ENCODE measurements at places on chromosomes 3 and 15.

DNA sequence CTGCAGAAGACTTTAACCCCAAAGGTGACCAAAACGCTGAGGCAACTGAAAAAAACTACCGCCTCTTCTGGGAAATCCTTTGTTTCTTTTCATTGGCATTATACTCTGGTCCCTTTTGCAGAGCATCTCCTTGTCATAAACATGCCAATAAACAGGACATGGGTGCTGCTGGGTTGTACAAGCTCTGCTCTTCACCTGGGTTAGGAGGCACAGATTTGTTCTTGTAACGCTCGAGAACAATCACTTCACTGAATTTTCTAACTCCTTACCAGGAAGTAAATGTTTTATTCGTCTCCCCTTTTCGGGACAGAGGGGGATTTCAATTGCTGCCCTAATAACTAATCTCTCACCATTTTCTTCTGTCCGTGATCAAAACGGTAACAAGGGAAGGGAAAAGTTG, 1.3 kb downstream of the PLCH1 start:
- no peak for DNase-seq

- no peak for DNase-seq
These were observed 288.9 kb downstream of the ZBBX start for GRCh38 chr3:167091226-167091625.

DNA sequence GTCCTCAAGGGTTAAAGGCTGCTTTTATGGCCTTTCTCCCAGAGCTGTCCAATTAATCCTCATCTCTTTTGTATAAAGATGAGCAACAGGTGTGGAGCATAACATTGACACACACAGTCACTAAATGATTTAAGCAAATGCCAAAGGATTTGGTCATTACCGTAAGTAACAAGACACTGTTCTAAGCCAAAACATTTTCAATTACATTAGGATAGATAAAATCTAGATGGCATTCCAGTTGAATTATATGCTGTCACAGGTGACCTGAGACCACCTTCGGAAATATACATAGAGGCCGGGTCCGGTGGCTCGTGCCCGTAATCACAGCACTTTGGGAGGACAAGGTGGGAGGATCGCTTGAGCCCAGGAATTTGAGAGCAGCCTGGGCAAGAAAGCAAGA, 105.3 kb upstream of the UBE3A start:
- DNase-seq, result no peak

DNA sequence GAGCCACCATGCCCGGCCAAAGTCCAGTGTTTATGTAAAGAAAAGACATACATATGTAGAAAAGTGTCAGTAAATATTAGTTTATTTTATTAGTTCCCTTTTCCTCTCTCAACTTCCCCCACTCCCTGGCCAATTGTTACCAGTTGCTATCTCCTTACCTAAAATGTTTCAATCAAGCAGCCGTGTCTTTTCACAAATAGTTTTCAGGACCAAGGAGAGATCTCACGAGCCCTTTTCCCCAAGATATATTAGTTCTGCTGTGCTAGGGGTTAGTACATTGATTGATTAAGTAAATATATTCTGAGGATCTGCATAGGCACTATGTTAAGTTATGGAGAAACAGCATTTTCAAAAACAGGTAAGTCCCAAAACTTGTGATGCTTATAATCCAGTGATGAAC, 87.4 kb downstream of the ZIC4 start:
- no peak for DNase-seq

DNA sequence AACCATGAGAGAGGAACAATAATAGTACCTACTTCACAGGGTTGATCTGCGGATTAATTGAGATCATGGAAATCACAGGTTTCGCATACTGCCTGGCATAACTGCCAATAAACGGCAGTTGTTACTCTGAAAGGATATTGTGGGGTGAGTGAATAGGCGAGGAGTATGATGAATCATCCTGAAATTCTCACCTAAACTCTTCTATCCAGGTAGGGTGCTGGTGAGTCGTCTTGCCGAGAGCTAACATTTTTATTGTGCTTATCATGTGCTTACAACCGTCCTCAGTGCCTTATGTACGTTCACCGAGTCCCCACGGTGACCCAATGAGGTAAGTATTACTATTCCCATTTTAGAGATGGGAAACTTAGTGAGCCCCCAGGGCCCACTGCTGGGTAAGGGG, 52.4 kb upstream of the SRGAP3 start:
- peak; percentile 92 for DNase-seq

- DNase-seq, result no peak
These were observed 47.3 kb downstream of the ZDHHC19 start for GRCh38 chr3:196163666-196164493.

- no peak for DNase-seq
These were observed 115.8 kb downstream of the EPHA3 start for GRCh38 chr3:89223188-89223587.

DNA sequence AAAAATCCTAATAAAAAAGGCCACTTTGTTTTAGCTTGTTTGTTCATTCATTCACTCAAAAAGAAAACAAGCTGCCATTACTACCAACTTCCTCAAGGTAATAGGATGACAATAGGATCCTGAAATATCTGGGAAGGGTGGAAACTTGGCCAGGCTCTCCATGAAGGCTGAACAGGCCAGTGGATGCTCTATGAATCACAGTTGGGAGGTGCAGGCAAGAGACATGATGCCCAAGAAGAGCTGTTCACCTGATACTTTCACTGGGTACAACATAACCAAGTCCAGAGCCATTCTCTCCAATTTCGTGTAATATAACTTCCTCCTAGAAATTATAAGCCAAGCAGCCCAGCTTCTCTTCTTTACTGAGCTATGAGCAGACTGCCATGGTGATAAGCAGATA, 37.3 kb downstream of the NMNAT3 start:
- DNase-seq, result peak; percentile 12

DNA sequence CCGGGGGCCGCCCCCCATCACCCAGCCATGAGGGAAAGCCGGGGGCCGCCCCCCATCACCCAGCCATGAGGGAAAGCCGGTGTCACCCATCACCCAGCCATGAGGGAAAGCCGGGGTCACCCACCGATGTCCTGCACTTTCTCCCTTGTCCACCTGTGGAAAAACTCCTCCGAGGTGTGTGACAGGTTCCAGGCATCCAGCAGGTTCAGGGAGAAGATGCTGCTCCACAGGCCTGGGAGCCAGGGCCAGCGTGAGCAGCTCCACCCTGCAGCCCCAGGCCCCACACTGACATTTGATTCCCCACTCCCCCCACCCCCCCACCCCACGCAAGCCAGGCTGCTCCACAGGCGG, 15.5 kb upstream of the EHD4 start:
- DNase-seq, result no peak

- no peak for DNase-seq
These were observed 2.1 kb downstream of the CHAC1 start for GRCh38 chr15:40955141-40955903.

DNA sequence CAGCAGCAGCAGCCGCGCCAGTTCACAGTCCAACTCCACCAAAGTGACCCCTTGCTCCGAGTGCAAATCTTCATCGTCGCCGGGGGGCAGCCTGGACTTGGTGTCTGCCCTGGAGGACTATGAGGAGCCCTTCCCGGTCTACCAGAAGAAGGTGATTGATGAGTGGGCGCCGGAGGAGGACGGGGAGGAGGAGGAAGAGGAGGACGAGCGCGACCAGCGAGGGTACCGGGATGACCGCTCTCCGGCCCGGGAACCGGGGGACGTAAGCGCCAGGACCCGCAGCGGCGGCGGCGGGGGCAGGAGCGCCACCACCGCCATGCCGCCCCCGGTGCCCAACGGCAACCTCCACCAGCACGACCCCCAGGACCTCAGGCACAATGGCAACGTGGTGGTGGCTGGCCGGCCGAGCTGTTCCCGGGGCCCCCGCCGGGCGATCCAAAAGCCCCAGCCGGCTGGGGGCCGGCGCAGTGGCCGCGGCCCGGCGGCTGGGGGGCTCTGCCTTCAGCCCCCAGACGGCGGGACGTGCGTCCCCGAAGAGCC, 224.1 kb upstream of the IL12A start:
- DNase-seq, result no peak

DNA sequence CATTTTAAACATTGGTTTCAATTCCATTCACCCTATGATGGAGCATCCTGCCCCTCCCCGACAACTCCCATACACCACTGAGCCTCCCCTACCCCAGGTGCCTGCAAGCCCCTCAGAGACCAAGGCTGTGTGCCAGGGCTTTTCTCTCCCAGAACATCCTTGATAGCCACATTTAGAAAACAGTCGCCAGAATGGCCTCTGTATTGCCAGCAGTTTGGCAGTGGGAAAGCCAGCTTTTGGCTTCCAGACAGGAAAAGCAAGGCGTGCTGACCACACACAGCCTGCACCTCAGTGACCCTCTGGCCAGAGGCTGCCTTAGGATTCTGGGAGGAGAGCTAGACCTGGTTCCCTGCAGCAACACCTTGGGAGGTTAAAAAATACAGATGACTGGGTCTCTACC, 18.2 kb upstream of the HRH1 start:
- DNase-seq, result no peak

DNA sequence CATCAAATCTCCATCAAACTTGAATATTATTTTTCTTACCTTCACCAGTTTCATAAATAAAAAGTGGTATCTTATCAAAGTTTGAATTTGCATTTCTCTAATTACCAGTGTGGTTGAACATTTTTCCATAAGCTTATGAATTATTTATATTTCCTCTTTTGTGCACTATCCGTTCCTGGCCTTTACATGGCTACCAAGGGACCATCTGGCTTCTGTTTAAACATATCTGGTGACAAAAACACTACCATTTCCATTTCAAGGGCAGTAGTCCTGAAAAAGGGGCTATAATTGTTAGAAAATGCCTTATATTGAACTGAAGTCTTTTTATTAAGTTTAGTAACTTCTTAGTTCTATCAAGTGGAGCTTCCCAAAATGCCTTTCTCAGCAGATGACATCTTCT, 44.3 kb upstream of the TM4SF4 start:
- no peak for DNase-seq

DNA sequence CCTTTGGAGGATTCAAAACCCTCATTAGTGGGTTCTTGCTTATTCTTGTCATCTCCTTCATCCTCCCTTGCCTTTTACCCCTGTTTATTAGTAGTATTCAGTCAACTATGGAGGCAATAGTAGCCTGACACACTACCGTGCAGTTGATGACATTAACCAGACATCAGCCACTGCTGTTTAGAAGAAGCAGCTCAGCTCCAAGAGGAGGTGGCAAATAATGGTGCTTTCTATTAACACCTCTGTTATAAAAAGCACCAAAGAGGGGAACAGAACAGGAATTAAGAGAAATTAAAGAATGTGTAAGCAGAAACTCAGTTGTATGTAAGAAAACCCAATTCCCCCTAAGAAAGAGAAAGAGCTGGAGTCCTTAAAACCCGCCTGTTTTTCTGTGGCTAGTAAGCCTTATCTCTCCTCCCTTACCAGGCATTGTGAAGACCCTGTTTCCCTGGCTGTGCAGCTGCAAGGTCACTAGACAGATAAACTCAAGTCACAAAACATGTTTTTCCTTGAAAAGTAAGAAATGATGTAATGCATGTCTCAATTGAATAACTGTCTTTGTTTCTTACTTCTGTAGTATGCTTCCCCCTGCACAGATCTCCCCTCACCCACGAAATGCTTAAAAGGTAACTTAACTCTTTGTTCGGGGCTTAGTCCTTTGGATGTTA, 21.2 kb downstream of the CCR4 start:
- no peak for DNase-seq

DNA sequence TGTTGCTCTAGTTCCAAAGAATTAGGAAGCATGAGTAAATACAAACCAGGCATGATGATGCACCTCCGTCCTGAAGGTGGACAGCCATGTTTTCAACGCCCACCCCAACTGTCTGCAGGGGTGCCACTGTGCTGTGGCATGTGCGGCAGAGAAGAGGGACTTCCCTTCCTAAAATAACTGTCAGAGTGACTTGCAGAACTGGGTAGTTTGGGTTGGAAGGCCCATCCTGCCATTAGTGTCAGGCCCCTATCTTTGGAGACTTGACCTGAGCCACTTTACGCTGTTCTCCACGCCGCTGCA, 17.4 kb upstream of the STAB1 start:
- no peak for DNase-seq

DNA sequence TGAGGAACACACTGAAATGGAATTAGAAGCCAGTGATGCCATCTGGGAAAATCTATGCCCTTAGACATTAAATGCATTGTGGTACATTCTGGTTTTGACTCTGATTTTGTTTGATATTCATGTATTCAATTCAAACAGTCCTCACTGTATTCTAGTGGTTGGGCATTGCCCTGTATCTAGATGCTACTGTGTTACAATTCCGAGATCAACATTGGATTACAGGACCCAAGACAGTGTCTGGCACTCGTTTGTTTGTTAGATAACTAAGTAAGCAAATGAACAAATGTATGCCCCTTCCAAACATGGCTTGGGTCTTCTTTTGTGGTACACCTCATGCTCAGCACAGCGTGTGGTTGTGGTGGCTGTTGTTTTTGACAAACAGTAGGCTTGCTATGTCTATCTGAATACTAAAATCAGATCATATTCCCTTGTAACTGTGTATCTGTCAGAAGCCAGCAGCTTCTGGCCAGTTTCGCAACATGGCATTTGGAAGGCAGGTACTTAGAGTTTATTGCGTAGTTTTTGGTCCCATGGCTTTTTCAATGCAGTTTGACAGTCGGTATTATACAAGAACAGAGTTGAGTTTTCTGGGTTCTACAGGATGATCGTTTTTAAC, 5.7 kb downstream of the FILIP1L start:
- peak; percentile 12 for DNase-seq

- DNase-seq, result no peak
These were observed 14.3 kb upstream of the ZBTB47 start for GRCh38 chr3:42639192-42639591.

DNA sequence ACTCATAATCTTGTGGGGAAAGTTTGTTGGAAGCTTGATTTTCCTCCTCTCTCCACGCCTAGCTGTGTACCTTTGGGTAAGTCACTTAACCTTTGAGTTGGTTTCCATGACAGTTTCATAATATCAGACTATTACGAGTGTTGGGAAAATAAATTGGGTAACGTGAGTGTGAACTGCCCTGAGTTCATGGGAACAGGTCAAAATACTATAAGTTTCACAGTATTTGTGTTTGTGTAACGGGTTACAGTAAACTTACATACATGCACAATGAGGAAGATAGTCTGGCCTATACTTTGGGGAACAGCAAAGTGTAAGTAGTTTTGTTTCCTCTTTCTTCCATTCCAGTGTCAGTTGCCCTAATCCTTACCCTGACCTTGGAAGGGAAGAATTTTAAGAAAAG, 509.9 kb downstream of the MECOM start:
- no peak for DNase-seq

- DNase-seq, result no peak
These were observed 7.0 kb downstream of the SLCO3A1 start for GRCh38 chr15:91860498-91860897.

DNA sequence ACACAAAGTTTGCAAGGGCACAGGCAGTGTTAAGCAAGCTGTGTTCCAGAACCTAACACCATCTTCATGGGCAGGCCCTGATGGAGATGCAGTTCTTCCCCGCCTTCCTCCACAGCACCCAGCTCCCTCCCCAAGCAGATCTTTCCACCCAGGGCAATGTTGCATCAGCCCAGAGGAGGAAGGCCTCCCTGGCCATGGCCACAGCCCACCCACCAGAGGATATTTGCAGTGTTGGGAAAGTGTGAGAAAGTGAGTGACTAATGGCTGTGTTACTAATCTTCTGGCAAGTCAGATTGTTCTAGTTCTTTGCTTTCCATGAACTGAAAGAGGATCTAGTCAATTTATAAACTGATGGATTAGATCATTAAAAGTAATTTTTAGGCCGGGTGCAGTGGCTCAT, 42.0 kb upstream of the ATP10A start:
- DNase-seq, result peak; percentile 96
